ENCODE measurements at places on chromosomes 2 and 18. TPM values are rescaled to one million over a fixed set of nuclear protein-coding genes. Genes with fewer than 3 reads are reported as not detected.

- no peak for DNase-seq
Measured at GRCh38 chr2:155310589-155310988, 612.1 kb downstream of the KCNJ3 start.

- no peak for DNase-seq
Measured at GRCh38 chr2:111106706-111107105, 14.0 kb upstream of the BCL2L11 start.

NCKAP1 gene
- polyA plus RNA-seq, result 16.1 TPM

GRCh38 chr2:69192176-69192945 is 179.4 kb downstream of the ANTXR1 start:
- no peak for DNase-seq

ADCYAP1 gene
- 0.02 TPM for polyA plus RNA-seq

DNA sequence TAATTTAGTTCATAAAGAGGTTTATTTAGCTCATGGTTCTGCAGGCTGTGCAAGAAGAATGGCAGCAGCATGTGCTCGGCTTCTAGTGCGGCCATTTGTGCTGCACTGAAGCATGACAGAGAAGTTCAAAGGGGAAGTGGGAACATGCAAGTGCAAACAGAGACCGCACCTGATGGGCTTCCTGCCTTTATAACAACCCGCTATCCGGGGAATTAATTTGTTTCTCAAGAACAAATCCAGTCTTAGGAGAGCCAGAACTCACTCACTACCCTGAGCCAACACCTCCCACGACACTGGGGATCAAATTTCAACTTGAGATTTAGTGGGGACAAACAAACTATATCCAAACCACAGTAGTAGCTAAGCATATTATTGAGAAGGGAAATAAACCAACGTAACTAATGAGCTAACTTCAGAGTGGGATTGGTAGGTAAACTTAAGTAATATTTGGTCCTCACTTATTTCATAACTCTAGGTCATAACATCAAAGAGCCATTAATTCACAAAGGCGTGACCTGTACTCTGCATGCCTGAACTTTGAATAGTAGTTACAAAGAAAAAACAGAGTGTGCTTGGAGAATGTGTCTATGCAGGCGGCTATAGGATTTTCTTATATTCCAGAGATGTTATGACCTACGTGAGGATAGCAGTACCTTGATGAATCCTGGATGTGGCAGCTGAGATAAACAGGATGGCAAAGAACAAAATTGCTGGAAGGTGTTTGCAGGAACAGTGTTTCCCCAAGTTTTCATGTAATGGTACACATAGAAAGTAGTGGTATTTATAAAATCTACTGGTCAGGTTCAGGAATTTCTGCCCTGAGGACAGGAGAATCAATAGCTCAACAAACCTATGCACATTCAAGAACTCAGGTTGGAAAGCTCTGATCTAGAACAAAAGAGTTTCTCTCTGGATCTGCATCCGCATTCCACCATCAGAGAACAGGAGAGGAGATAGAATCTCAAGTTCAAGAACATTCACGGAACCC is 845.9 kb upstream of the ID2 start:
- no peak for DNase-seq

DNA sequence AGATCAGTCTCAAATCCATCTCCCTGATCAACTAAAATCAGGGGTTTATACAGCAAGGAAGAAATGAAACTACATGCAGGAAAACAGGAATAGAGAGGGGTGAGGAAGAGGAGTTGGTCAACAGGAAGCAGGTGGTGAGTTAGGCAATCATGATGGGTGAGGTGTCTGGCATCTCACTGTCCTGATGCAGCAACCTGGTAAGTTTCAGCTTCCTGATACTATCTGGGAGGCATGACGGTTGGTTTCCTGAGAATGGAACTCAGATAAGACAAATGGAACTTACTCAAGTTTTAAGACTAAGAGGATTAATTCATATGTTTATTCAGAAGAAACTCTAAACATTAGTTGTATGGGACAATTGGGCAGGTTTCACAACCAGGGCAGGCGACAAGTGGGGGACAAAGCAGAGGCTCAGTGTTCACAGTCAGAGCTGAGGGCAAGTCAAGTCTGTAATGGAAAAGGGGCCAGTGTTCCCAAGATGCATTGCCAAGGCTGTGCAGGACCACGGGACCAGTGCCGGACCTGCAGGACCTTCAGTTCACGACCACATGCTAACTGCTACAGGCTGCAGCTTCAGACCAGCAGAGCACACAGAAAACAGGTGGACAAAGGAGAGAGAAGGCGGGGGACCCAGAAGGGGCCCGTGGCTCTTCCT is 17.7 kb upstream of the GALM start:
- no peak for DNase-seq

GRCh38 chr2:9163306-9164111 is 43.1 kb upstream of the ASAP2 start:
- DNase-seq, result no peak

- no peak for DNase-seq
Measured at GRCh38 chr2:107263628-107264027, 377.7 kb upstream of the ST6GAL2 start.

UCN gene
- 0.42 TPM for polyA plus RNA-seq

ST8SIA5 gene
- not detected for polyA plus RNA-seq

DNA sequence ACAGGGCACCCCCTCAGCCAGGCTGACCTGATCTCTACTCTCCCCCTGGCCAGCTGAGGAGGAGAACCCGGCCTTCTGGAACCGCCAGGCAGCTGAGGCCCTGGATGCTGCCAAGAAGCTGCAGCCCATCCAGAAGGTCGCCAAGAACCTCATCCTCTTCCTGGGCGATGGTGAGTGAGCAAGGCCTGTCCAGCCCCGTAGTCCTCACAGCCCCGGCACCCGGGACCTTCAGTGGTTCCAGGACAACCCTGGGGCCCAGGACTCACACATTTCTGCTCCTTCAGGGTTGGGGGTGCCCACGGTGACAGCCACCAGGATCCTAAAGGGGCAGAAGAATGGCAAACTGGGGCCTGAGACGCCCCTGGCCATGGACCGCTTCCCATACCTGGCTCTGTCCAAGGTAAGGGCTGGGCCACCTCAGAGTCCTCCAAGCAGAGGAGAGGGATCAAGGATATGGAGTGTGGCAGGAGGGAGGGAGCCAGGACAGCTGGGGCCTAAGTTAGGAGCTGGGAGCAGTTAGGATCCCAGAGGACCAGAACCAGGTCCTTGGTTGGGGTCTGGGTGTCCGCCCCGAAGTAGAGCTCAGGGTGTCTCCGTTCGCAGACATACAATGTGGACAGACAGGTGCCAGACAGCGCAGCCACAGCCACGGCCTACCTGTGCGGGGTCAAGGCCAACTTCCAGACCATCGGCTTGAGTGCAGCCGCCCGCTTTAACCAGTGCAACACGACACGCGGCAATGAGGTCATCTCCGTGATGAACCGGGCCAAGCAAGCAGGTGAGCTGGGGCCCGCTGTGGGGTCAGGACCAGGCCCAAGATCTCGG is 555 bp downstream of the ALPI start:
- DNase-seq, result no peak

DNA sequence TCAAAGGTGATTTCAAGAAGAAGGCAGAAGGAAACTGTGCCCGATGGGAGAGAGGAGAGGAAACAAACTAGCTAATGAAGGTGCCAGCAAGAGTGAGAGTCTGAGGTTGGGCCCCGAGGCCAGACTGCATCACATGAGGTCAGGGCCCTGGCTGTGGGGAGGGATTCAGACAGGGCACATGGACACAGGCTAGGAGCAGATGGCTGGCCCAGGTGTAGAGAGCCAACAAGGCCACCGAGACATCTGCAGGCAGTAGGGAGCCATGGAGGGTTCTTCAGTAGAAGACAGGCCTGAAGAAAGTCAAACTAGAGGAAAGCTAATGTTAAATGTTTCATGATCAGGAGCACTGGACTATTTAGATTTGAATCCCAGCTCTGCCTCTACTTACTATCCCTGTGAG is 755.0 kb upstream of the RAB6C start:
- DNase-seq, result no peak

GRCh38 chr2:218368621-218369153 is 12.0 kb downstream of the CATIP start:
- no peak for DNase-seq

- no peak for DNase-seq
Measured at GRCh38 chr2:174566871-174567270, 30.7 kb downstream of the WIPF1 start.

Measured in liver (tissue), 10 donors.